Keratinocyte (primary cell): ENCODE measurements at places on chromosomes 1 and 21.

GRCh38 chr21:39531840-39532239 is 80.1 kb downstream of the SH3BGR start:
- DNase-seq: no peak

- no peak for DNase-seq
These were observed 60.9 kb upstream of the RGS2 start for GRCh38 chr1:192747943-192748342.

GRCh38 chr1:243322326-243322725 is 66.5 kb downstream of the SDCCAG8 start:
- no peak for DNase-seq

DNA sequence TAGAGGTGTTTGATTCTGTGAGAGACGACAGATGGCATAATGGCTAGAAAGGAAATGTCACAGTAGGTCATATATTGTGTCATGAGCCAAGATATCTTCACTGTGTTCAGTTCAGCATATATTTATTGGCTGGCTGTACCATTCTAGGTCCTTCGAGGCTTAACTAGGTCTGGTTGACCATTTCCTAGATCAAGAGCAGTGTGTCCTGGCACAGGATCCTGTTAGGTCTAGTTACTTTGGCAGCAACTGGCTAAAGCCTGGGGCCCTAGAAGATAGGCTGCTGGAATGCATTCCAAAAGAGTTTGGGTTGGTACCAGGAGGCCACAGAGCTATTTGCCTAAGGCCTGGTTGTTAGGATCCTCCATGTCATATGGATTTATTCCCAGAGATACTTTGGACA is 20.9 kb downstream of the ZBTB40 start:
- DNase-seq: no peak

GRCh38 chr1:172670316-172670715 is 11.4 kb downstream of the FASLG start:
- no peak for DNase-seq

DNA sequence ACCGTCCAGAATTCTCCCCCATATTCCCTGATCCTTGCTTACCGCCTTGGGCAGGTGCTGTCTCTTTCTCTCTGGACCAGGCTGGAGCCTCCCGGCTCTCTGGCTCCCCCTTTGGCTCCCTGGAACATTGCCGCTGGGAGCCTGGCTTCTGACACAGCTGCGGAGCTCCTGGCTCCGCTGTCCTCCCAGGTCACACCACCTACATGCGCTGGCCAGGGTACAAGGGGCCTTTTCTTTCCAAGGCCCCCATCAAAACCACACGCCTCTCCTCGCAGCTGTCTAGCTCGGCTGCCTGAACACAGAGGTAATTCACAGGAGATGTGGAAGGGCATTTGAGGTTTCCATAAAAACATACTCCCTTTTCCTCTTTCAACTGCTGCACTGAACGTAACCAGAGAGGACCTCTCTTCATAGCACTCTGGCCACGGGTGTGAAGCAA is 7.5 kb upstream of the ZNF648 start:
- no peak for DNase-seq

DNA sequence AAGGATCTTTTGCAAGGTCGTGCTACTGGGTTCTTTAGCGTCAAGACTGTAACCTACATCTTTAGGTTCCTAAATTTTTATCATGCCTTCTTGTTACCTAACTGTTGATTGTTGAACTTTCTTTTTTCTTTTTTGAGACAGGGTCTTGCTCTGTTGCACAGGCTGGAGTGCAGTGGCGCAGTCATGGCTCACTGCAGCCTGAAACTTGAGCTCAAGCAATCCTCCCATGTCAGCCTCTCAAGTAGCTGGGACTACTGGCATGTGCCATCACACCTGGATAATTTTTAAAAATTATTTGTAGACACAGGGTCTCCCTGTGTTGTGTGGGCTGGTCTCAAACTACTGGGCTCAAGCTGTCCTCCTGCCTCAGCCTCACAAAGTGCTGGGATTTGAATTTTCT is 52.9 kb downstream of the NFIA start:
- DNase-seq: no peak

- DNase-seq: peak; percentile 78
These were observed 59.1 kb downstream of the FAAP20 start for GRCh38 chr1:2135441-2135841.

GRCh38 chr1:81559662-81560350 is 240.9 kb upstream of the ADGRL2 start:
- DNase-seq: no peak

GRCh38 chr1:185353124-185353523 is 36.1 kb upstream of the IVNS1ABP start:
- no peak for DNase-seq

- no peak for DNase-seq
These were observed 41.6 kb downstream of the ABCA4 start for GRCh38 chr1:94079080-94079940.

DNA sequence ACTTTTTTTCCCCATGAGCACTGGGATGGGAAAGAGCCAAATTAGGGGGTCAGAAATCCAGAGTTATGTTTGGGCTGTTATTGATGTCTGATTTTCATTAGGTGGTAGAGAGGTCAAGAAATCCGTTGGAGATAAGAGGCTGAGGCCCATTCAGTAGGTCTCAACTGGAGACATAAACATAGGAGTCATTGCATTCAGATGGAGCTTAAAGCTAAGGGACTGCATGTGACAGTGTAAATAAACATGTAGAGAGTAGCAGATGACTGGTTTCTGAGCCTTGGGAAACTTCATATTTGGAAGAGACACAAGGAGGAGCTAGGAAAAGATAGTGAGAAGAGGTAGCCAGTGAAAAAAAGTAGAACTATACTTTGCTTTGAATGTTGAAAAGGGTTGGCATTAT is 11.7 kb downstream of the PTPRC start:
- no peak for DNase-seq
